Suppressor macrophage (primary cell): ENCODE measurements at places on chromosomes 16 and 17.

- DNase-seq = no peak
Observed at GRCh38 chr17:57425431-57425830, 169.1 kb downstream of the MSI2 start.

DNA sequence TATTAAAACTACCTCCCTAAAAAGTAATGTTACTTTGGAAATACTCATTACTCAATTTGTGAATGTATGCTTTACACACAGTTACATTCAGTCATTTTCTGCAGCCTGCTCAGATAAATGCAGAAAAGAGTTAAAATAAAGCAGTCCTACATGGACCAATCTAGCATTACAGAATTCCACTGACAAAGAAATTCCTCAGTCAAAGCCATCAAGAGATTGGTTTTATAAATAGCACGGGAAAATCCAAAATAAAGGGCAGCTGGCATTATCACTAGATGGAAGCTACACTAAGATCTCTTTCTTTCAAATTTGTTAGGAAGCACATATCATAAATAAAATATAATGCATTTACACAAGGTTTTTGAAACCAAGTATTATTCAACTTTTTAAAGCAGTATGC is 58.3 kb downstream of the DUSP14 start:
- no peak for DNase-seq

DNA sequence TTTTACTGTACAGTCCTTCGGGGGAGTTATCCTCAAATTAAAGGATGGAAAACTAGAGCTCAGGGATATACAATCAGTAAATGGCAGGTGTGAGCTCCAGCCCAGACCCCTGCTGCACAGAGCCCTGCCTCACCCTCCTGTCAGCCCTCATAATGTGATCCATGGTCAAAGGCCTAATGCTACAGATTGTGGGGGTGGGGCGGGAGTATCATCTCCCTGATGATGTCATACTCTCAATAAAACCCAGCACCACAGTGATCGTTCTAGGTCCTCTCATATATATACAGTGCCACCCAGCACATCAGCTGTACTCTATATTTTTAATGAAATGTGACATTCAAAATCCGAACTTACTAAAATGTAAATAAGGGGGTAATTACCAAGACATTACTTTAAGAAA is 61.5 kb downstream of the SLC39A11 start:
- DNase-seq = no peak

DNA sequence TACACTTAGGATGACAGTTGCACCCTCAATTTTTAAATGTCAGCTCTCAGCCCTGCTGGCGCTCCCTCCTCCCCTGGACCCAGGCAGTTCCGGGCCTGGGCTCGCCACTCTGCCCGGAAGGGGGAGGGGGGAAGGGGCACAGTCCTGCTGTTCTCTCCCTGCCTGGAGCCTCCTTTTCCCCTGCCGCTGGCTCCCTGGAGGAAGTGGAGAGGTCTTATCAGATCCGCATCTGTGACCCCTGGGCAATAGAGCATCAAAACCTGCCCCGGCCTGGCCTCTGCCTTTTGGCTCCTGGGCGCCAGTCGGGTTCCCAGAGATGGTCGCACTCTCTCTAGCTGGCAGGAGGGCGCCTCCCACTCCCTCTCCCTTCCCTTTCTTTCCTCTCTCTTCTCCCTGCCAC is 149.3 kb downstream of the IRF8 start:
- DNase-seq = no peak

DNA sequence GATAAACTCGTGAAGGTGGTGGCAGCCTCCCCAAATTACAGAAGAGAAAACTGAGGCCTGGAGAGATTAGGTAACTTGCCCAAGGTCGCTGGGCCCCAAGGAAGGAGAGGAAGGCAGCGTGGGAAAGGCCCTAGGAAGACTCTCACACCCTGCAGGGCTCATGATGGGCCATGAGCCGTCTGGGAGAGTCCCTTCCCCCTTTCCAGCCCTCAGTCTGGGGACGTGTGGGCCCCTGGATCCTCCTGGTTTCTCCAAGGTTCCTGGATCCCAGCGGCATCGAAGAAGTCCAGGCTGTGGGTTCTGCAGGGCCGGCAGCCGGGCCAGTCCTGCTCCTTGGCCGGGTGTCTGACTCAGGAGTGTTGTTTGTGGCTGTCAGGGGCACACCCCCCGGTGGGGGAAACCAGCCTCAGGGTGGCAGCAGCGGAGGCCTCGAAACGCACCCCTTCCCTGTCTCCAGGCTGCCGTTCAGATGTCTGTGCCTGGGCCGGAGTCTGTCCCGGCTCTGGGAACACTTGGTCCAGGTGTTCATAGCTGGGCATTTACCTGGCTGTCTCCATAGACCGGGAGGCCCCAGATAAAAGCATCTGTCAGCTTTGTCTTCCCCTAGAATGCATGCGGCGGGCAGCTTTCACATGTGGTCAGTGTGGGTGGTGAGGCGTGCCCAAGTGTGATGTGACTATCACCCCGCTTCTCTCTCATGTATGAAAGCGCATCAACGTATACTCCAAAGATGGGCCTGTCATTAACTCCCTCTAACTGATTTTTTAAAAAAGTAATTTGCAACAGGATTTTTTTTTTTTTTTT is 3.7 kb upstream of the RAP1GAP2 start:
- DNase-seq = peak; percentile 73

DNA sequence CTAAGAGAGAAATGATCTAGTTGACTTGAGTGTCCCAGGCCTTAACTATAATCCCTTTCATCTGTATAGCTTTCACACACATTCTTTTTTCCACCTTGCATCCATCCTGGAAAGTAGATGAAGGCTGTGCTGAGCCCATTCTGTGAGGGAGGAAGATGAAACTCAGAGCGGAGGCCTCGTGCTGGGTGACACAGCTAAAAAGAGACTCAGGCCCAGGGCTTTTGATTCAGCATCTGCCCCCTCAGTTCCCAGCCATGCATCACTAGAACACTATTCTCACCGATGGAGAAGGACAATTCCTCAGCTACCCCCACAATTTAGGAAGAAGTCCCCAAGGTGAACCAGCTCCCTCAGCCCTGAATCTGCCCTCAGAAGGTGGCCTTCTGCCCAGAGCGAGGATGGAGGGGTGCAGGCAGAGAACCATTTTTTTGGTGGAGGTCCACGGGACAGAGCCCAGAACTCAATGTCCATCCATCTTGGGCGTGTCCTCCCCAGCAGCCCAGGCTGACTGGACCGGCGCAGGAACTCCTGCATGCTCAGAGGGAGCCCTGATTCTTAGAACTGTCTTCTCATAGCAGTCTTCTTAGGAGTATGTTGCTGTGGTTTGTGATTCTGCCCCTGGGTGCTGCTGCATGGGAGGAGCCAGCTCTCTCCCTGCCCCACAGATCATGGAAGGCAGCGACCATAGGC is 5.8 kb upstream of the MYCBPAP start:
- DNase-seq = peak; percentile 30

DNA sequence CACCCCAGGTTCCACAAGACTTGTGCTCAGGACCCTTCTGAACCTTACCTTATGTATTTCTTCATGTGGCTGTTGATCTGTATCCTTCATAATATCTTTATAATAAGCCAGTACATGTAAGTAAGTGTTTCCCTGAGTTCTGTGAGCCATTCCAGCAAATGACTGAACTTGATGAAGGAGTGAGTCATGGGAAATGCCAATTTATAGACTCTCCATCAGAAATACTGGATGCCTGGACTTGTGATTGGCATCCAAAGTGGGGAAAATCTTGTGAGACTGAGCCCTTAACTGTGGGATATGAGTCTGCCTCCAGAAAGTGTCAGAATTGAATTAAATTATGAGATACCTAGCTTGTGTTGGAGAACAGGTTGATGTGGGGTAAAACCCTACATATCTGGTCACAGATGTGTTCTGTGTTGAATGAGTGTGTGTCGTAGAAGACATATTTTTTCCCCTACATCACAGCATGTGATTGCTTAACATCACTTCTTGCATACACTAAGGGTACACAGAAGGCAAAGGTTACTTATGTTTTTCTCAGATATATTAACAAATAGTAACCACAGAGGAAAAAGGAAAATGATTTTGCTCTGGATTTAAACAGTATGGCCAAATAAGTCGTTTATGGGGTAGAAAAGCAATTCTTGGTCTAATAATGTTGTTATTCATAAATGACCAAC is 70.2 kb upstream of the NETO2 start:
- DNase-seq = no peak

DNA sequence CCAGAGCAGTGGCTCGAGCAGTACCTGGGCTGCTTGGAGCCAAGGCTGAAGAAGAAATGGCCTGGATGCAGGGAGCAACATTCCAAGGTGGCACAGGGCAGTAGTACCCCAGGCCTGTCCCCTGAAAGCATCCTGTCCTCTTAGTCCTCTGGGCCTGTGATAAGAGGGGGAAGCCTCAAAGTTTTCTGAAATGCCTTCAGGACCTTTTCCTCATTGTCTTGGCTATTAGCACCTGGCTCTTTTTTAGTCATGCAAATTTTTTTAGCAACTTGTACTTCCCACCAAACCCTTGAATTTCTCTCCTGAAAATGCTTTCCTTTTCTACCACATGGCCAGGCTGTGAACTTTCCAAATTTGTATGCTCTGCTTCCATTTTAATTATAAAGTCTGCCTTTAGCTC is 148.9 kb downstream of the HS3ST2 start:
- no peak for DNase-seq
